ENCODE measurements at places on chromosomes 6 and 20.

- DNase-seq, result no peak
Measured at GRCh38 chr6:52160472-52161104, 25.6 kb upstream of the IL17A start.

DNA sequence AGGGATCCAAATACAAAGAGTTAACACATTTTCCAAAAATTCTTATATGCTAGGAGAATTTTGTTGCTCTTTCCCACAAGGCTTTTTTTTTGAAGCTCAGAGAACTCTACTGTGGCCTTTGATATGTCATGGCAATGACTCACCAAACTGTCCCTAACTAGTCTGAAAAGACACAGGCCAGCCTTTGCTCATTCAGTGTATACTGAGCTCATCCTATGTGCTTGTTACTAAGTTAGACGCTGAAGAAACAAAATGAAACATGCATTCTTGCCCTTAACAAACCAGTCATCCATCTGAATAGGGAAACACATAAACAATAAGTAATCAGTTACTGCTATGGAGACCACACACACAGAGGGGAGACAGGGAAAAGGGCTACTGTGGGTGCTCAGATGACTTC is 291.8 kb downstream of the FOXC1 start:
- DNase-seq, result no peak

DNA sequence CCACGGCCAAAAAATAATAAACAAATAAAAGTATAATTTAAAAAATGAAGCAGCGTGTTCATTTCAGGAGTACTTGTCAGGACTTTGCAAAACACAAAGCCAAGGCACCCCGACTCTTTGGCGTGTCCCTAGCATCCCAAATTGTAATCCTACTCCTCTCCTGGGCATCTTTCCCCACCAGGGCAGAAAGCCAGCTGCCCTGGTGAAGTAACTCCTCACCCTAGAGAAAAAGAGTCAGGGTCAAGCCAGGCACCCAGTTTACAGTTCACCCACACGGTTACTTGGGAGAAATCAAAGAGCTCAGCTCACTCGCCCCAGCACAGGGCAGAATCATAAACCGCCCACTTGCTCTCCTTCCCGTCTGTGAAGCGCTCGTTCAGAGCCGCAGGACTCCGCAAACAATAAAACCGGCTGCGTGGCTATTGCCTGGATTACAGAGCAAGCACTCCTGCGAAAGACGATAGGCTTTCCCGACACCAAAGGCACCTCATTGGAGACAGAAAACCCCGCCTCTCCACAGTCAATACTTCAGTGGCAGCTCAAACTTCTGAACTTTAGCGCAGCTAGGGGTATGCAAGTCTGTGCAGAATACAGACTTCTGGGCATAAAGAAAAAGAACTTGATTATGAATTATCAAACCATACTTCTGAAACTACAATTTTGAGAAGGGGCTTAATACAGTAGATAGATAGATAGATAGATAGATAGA is 73.0 kb upstream of the NHSL1 start:
- peak; percentile 88 for DNase-seq

GRCh38 chr6:4943716-4944115 is 60.1 kb downstream of the RPP40 start:
- no peak for DNase-seq

DNA sequence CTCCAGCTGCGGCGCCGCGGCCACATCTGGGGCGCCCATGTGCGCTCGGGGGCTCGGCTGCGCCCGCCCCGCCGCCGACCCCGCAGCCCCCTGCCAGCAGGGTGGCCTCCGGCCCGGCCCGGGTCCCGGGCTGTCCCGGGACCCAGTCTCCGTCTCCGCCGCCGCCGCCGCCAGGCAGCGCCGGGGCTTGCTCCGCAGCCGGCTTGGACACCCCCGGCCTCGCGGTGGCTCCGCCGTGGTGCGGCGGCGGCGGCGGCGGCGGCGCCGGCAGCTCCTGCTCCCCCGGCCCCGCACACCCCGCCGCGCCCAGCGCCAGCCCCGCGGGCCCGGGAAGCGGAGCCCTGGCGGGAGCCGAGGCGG is 219 bp downstream of the ISM1 start:
- DNase-seq, result no peak

DNA sequence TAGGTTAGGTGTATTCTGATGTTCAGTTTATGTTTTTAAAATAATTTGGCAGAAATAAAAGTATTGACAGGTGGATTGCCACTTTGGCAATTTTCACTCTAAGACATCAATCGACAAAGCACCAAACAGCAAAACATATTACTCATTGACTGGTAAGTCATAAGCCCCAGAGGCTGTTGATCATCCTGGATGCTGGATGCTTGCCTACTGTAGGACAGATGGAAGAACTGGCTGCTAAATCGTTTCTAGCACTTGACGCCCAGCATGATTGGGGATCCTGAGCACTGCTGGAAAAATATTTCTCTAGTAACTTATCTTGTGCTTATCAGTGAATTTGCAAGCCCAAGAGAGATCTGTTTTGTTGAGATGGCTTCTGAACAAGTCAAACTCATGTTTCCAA is 1001.9 kb upstream of the FLRT3 start:
- DNase-seq, result peak; percentile 66

GRCh38 chr6:23503173-23503572 is 622.8 kb upstream of the NRSN1 start:
- DNase-seq, result no peak

- DNase-seq, result no peak
Measured at GRCh38 chr6:110646951-110647910, 168.0 kb downstream of the CDK19 start.

- DNase-seq, result no peak
Measured at GRCh38 chr20:6832811-6833210, 65.3 kb downstream of the BMP2 start.

- DNase-seq, result no peak
Measured at GRCh38 chr20:34185766-34186620, 55.2 kb upstream of the ASIP start.

- DNase-seq, result no peak
Measured at GRCh38 chr6:169867751-169868191, 116.3 kb downstream of the ERMARD start.

DNA sequence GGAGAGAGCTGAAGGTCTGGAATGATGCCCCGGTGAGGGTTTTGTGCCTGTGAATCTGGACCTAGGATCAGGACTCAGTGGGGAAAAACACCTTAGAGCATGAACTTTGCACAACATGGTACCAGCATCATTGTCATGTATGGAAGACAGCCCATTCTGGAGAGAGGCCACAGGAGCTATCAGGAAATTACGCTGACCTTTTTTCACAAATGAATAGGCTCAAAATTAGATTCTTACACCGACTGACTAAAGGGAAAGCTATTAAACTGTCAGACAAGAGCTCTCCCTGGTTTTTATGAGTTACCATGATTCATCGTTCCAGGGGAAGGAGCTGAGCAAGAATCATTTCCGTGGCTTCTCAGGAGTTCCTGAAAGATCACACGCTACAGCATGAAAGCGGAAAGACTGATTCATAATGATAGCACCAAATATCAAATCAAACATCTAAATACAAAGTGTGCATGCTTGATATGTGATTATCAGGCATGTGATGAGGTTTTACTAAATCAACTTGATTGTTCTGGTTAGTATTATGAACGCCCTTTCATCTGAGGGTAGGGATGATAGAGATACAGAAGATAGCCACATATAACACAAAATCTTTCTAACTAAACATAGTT is 224.9 kb upstream of the SMLR1 start:
- no peak for DNase-seq

DNA sequence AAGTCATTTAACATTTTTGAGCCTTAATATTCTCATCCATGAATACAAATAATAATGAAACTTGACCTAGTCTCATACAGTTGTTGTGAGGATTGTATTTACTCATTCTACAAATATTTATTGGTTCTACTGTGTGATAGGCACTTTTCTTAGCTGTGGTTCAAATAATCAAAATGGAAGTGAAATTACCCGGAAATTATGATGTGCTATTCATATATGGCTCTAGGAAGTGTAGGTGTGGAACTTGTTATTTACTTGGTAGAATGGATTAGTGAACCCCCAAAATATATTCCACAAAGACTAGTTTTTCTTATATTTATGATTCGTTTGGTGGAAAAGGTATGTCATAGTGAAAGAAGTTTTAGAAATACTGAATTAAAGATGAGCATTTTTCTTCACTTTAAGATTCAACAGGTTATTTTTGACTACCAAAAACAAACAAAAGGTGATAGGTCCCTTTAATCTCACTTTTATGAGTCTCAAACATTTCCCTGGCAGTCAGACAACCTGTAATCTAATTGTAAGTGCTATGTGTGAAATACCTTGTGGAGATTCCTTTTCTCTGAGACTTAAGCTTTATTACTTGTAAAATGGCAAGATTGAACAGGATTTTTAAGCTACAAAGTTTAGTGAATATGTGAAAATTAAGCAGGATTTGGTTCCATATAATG is 77.8 kb downstream of the STXBP5 start:
- no peak for DNase-seq

- DNase-seq, result no peak
Measured at GRCh38 chr6:113291751-113292445, 565.2 kb upstream of the MARCKS start.

- DNase-seq, result no peak
Measured at GRCh38 chr6:169145991-169146501, 107.6 kb downstream of the THBS2 start.
